ENCODE measurements at places on chromosomes 3 and 15.

DNA sequence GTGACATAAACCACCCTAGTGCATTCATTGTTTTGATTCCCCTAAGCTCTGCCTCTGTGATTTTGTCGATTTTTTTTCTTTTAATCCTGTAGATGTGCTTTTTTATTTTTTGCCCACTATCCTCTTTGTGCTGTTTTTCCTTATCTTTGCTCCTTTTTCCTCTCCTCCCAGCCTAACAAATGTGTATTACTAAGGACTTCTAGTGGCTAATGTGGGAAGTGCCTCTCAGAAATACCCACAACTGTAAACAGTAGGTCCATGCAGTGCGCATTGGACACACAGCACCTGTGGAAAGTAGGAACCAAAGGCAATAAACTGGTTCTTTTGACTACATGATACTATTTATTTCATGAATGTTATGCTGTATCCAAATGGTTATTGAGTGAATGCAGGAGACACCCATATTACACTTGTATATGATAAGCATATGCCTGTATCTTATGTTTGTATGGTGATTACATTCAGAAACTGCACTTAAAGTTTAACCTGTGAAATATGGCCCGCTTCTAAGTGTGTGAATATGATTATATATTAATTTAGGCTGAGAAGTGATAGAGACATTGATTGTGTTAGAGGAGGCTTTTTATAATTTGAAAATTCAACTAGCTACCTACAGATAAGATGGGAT lies 147.8 kb downstream of the PLCL2 start:
- H3K27ac ChIP-seq = no peak overlapping the region
- peaks cover 69% of the 10 kb centered on the region for H3K4me1 ChIP-seq
- no peak for DNase-seq
- no peak overlapping the region for H3K4me3 ChIP-seq
- no peaks in the 10 kb centered on the region for H3K36me3 ChIP-seq
- no peaks in the 10 kb centered on the region for H3K27me3 ChIP-seq

- no peaks in the 10 kb centered on the region for H3K36me3 ChIP-seq
- DNase-seq = no peak
- no peaks in the 10 kb centered on the region for H3K27me3 ChIP-seq
- H3K4me1 ChIP-seq = no peaks in the 10 kb centered on the region
- no peak overlapping the region for H3K27ac ChIP-seq
Observed at GRCh38 chr15:66880380-66881155, 178.5 kb downstream of the SMAD6 start.

DNA sequence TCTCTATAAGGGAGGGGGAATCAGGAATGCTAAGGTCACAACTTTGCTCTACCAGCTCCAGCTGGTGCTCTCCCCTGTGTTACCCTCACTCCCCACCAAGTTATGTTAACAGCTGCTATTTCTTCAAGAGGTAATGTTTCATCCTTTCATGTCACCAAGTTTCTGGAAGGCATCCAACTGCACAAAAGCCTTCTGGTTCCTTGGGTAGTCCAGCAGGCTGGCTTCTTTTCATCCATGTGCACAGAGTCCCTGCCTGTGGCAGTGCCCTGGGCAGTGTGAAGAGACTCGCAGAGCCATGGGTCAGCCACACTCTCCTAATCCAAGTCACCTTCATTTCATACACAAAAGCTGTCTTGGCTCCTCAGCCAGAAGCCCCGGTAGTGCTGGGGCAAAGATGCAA lies 737.5 kb upstream of the LMCD1 start:
- peaks cover 2% of the 10 kb centered on the region for H3K36me3 ChIP-seq
- no peaks in the 10 kb centered on the region for H3K27me3 ChIP-seq
- no peaks in the 10 kb centered on the region for H3K4me1 ChIP-seq
- H3K27ac ChIP-seq = no peak overlapping the region
- H3K4me3 ChIP-seq = no peak overlapping the region

DNA sequence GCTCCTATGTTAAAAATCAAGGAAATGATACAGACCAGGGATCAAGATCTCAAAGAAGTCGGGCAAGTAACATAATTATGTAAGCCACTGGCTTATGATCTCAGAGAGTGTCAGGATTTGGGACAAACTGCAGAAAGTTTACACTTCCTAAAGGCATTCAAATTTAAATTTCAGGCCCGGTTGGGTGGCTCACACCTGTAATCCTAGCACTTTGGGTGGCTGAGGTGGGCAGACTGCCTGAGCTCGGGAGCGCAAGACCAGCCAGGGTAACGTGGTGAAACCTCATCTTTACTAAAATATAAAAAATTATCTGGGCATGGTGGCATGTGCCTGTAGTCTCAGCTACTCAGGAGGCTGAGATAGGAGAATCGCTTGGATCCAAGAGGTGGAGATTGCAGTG lies 124.4 kb upstream of the UBE2E2 start:
- H3K27ac ChIP-seq = no peak overlapping the region
- no peak for DNase-seq
- H3K36me3 ChIP-seq = no peaks in the 10 kb centered on the region

GRCh38 chr15:66101715-66102395 lies 151.7 kb downstream of the MEGF11 start:
- H3K36me3 ChIP-seq = no peaks in the 10 kb centered on the region
- H3K4me3 ChIP-seq = no peak overlapping the region
- no peaks in the 10 kb centered on the region for H3K4me1 ChIP-seq
- no peaks in the 10 kb centered on the region for H3K27me3 ChIP-seq
- DNase-seq = no peak
- no peak overlapping the region for H3K27ac ChIP-seq

GRCh38 chr15:80153900-80154299 lies 1.1 kb downstream of the FAH start:
- DNase-seq = no peak
- H3K36me3 ChIP-seq = no peaks in the 10 kb centered on the region
- H3K4me3 ChIP-seq = peak overlapping the region; percentile 91

DNA sequence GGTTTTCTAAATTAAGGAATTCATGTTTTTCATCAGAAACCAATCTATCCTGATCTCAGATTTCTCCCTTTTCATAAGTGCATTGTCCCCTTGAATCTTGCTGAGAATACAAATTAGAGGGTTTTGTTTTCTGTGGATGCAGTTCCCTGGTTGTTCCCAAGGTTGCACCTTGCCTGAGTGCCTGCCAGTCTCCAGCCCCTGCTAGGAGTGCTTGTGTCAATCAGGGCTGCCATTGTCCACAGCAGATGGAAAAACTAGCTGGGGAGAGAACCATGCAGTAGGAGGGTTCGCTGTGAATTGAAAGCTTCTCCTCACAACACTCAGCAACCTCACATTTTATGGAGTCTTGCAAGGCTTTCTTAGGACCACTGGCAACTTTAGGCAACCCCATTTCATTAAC lies 210.8 kb upstream of the CTNNB1 start:
- no peak overlapping the region for H3K27ac ChIP-seq
- no peaks in the 10 kb centered on the region for H3K36me3 ChIP-seq
- no peaks in the 10 kb centered on the region for H3K4me1 ChIP-seq
- DNase-seq = no peak
- peaks cover 33% of the 10 kb centered on the region for H3K27me3 ChIP-seq

DNA sequence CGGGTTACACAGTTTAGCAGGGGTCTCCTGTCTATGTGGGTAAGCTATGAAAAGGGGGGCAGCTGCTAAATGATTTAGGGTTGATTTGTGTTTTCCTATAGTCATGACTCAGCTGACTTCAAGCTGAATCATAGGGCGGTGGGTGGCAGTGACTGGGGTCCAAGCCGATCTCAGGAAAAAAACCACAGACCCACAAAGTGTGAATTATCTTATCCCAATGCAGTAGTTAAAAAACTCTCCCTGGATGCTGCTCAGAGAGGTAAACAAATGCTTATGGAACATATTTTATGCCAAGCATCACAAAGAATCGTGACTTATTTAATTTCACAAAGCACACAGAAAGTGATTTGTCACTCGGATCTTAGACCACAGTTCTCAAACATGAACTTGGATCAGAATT lies 18.4 kb upstream of the TOPAZ1 start:
- DNase-seq = no peak
- no peak overlapping the region for H3K27ac ChIP-seq

GRCh38 chr3:191889756-191890155 lies 428.8 kb downstream of the PYDC2 start:
- H3K4me3 ChIP-seq = no peak overlapping the region
- no peaks in the 10 kb centered on the region for H3K36me3 ChIP-seq
- no peak for DNase-seq
- H3K27ac ChIP-seq = no peak overlapping the region

DNA sequence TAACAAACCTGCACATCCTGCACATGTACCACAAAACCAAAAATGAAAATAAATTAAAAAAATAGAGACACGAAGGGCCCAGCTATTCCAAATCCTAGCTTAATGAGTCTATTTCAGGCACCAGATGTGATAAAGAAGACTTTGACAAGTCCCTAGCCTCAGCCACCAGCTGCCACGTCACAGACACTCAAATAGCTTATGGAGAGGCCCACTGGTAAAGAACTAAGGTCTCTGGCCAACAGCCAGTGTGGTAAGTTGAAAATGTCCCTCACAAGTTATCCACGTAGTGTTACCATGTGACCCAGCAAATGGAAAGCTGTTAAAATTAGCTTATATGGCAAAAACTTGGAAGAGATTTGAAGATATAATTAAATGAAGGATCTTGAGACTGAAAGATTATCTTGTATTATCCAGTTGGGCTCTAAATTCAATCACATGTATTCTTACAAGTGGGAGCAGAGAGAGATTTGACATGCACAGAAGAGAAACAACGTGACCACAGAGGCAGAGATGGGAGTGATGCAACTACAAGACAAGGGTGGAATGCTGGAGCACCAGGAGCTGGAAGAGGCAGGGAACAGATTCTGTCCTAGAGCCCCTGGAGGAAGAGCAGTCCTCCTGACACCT lies 10.9 kb downstream of the ACSBG1 start:
- H3K4me3 ChIP-seq = no peak overlapping the region
- H3K4me1 ChIP-seq = peaks cover 11% of the 10 kb centered on the region
- H3K27ac ChIP-seq = peak overlapping the region; percentile 57
- no peaks in the 10 kb centered on the region for H3K27me3 ChIP-seq
- no peaks in the 10 kb centered on the region for H3K36me3 ChIP-seq

DNA sequence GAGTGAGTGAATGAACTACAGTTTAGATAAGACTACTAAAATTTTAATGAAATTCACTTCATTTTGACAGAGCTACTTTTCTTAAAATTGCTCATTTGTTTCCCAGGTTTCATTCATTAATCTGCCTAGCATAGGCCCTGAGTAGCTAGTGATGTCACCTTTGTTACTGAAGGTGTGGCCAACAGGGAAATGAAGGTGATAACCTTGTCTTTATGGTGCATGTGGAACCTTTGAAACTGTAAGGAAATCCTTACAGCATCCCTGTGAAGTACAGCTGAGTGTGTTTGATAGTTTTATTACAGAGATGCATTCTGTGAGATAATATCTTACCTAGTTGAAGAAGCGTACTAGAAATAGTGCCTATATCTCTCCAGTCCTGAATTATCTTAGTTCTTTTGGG lies 112.9 kb downstream of the AKAP13 start:
- no peak for DNase-seq
- H3K36me3 ChIP-seq = no peaks in the 10 kb centered on the region
- H3K27ac ChIP-seq = no peak overlapping the region
- H3K4me3 ChIP-seq = no peak overlapping the region

DNA sequence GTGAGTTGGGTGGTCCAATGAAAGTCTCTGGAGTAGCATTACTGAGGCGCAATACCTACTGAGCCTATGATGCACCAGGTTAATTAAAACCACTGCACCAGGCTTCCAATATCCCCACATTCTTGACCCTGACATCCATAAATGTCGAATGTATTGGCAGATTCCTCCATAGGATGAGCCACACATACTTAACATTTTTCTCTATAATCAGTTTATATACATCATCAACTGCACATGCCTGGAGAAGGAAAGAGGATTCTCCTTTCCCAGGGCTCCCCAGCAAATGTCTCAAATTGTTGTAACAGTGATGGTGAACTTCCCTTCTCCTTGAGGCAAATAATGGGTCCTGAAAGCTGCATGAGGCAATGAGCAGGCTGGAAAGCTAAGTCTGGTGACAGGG lies 82.3 kb upstream of the LPP start:
- no peaks in the 10 kb centered on the region for H3K4me1 ChIP-seq
- no peaks in the 10 kb centered on the region for H3K27me3 ChIP-seq
- DNase-seq = no peak
- H3K36me3 ChIP-seq = no peaks in the 10 kb centered on the region
- H3K27ac ChIP-seq = no peak overlapping the region

- peak; percentile 49 for DNase-seq
- peak overlapping the region; percentile 82 for H3K27ac ChIP-seq
- H3K36me3 ChIP-seq = peaks cover 3% of the 10 kb centered on the region
- peaks cover 52% of the 10 kb centered on the region for H3K4me1 ChIP-seq
- H3K4me3 ChIP-seq = peak overlapping the region; percentile 75
Observed at GRCh38 chr15:99706557-99707303, 26.5 kb downstream of the LYSMD4 start.

DNA sequence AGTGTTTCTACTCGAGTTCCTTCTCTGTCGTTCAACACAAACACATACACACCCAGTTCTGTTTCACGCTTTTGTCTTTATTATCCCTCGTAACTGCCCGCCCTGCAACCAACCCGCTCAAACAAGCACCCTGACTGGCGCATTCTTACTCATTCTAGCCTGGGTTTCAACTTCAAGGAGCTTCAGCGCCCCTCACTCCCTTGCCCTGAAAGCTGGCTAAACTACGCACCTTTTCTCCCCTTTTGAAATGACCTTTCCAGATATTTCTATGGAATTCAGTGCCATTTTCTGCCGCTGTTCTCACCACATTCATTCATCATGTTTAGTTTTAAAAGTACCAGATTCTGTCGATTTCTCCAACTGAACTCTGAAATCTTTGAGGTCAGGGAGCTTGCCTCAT lies 653 bp upstream of the MFSD1 start:
- H3K36me3 ChIP-seq = no peaks in the 10 kb centered on the region
- peak overlapping the region; percentile 92 for H3K27ac ChIP-seq
- H3K27me3 ChIP-seq = no peaks in the 10 kb centered on the region
- peaks cover 17% of the 10 kb centered on the region for H3K4me1 ChIP-seq
- no peak for DNase-seq

- no peaks in the 10 kb centered on the region for H3K36me3 ChIP-seq
- H3K4me1 ChIP-seq = no peaks in the 10 kb centered on the region
- no peak overlapping the region for H3K27ac ChIP-seq
- no peak overlapping the region for H3K4me3 ChIP-seq
Observed at GRCh38 chr3:166986000-166986399, 394.1 kb downstream of the ZBBX start.

GRCh38 chr3:126486360-126486847 lies 10.7 kb upstream of the ZXDC start:
- no peak for DNase-seq
- no peak overlapping the region for H3K4me3 ChIP-seq
- H3K36me3 ChIP-seq = no peaks in the 10 kb centered on the region
- no peak overlapping the region for H3K27ac ChIP-seq
- no peaks in the 10 kb centered on the region for H3K27me3 ChIP-seq

GRCh38 chr3:66362541-66362941 lies 138.3 kb downstream of the LRIG1 start:
- H3K4me1 ChIP-seq = no peaks in the 10 kb centered on the region
- no peaks in the 10 kb centered on the region for H3K36me3 ChIP-seq
- H3K4me3 ChIP-seq = no peak overlapping the region

DNA sequence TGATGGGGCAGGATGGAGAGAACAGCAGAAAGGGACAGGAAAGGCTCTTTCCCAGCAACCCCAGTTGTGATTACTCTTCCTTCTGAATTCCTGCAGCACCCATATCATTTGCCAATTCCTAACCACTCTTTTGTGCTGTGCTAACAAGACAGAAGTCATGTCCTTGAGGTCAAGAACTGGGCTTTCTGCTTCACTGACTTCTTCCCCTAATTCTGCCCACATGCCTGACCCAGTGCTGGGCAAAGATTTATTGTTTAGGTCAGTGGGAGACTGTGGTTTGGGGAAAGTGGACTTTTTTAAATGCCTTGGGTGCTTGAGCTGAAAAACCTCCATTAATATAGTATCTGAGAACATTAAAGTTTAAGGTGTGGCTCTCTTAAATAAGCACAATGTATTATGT lies 4.2 kb upstream of the EFCAB12 start:
- H3K4me1 ChIP-seq = peaks cover 55% of the 10 kb centered on the region
- no peak overlapping the region for H3K27ac ChIP-seq
- no peak for DNase-seq
- no peak overlapping the region for H3K4me3 ChIP-seq
- H3K36me3 ChIP-seq = peaks cover 10% of the 10 kb centered on the region
